ENCODE measurements at places on chromosomes 7 and 10.

GRCh38 chr10:131722121-131722520, 178.7 kb upstream of the PPP2R2D start:
- DNase-seq: no peak

GRCh38 chr10:47079204-47079580, 168.0 kb downstream of the PTPN20 start:
- DNase-seq: no peak

DNA sequence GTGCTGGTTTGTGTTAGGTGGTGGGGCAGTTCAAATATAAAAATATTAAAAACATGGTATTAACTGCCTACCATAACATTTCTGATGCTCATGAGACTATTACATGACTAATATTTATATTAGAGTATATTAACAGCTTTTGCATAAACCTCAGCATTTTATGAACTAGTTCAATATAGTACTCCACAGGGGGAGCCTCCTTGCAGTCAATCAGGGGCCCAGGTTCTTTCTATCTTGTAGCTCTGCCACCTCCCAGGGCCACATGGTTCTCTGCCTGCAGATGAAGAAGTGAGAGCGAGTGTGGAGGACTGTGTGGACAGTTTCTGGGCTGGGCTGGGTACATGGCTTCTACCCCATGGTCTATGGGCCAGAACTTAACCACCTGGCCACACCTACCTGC, 159.5 kb downstream of the RPS24 start:
- DNase-seq: no peak

- DNase-seq: no peak
These were observed 229.8 kb downstream of the FOXP2 start for GRCh38 chr7:114644455-114644854.

DNA sequence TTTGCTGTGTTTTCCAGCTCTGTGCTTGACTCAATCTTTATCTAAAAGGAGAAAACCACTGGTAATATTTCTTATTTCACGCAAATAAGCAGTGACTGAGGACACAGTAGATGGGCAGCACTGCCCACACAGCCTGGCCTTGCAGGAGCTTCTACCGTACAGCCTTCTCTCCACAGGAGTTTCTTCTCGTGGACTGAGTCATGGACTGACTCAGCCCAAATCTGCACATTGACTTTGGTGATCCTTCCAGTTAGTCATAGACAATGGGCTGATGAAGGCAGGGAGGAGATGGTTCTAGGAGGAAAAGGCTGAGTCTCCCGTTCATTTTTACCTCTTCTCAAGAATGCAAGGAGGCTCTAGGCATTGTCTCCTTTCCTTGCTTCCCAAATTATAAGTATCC, 200.7 kb downstream of the RAPGEF5 start:
- no peak for DNase-seq

DNA sequence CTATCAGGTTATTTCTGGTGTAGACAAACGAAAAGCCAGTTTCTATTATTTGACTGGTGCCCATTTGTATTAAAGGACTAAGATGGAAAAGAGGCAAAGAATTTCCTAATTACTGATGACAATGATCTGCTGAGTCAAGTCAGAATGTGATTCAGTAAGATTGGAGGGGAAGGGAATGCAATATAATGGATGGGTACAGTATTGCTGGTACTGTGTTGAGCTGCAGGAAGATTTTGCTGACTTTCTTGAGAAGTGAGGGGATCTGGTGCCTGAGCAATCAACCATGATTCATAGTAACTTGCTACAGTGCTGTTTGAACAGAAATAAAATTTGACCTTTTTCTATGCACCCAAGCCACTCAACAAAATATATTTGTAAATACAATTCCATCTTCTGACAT, 139.1 kb upstream of the RHEB start:
- DNase-seq: no peak

GRCh38 chr7:44621034-44621749, 14.8 kb downstream of the OGDH start:
- no peak for DNase-seq

DNA sequence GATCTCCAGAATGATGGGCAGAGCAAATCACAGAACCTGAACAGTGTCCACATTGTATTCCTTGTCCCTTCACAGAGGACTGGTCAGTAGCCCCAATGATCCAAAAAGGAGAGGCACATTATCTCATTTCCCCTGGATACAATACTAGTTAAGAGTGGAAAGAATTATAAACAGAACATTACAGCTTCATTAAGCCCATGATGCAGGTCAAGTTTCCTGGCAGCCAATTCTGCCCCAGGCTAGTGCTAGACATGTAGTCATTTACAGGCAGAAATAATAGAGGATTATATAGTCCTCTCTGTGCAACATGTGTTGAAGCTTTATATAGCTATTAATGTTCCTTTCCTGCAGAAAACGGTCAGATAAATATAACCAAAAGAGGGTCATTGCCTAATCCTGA, 124.3 kb upstream of the WNT16 start:
- DNase-seq: no peak

DNA sequence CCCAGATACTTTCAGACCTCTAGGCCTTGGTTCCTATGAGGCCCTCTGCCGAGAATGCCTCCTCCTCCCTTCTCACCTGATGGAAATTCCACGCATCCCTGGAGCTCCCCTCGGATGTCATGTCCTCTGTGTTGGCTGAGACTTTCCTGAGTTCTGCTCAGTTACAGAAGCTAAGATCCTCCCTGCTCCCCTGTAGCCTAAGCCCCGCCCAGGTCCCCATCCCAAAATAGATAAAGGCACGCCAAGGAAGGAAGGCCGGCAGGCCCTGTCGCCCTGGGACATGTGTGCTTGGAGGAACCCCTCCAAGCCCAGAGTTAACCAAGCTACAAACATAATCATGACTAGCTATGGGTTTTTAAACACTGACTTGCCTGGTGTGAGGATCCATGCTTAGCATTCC, 123.5 kb downstream of the SORBS1 start:
- DNase-seq: no peak

DNA sequence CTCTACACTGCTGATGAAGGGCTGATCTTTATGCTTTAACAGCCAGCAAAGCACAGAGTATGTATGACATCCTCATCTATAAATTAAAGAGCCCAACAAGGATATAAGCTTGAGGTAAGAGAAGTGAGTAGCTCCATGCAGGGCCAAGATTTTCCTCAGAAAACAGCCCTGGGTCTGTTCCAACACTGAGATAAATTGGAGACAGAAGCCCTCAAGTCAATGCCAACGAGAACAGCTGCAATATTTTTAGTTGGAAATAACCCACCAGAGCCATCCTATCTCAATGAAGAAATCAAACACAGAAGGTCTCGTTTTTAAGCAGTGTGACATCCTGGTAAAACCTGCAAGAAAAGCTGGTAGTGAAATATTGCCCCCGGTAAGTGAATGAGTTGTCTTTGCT, 297.0 kb upstream of the AUTS2 start:
- no peak for DNase-seq

GRCh38 chr10:124721330-124722045, 22.7 kb downstream of the FAM53B start:
- no peak for DNase-seq

- no peak for DNase-seq
These were observed 80.2 kb downstream of the ALOX5 start for GRCh38 chr10:45454262-45454661.

DNA sequence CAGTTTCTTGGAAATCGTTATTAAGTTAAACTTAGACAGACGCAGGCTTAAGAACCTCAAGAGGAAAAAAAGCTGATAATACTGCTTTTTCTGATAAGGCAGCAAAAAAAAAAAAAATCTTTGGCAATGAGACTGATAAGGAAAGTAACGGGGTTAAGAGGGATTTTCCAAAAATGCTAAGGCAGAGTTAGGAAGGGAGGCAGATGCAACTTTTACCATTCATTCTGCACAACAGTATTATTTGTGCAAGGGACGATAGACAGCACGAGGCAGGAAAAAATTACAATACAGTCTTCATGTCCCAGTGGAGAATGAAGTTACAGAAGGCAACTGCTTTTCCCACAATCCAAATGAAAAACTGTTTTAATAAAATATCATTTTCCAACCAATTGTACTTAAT, 194.0 kb downstream of the DOCK4 start:
- DNase-seq: no peak

DNA sequence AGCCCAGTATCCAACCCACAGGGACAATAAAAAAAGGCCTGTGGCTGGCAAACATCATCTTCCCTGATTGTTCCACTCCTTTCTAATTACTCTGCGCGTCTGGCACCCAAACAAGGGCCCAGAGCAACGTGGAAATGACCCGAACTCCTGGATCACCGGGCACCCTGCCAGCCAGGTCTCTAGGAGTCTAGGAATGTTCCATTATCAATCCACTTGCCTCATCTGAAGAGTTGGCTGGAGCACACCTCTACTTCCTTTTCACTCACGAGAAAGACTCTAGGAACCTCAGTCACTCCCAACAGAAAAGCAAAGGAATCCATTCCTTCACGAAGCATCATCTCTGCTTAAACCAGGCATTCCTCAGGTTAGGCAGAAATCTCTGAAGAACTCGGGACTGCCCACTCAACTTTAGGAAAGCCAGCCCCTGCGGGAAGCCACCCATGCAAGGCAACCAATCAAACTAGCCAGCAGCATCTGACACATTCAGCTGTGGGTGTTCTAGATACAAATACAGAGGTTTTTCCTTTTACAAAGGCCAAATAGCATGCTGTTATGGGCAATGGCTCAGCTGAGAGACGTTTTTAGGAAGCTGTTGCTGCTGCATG, 37.7 kb downstream of the ATXN7L1 start:
- DNase-seq: no peak

- peak; percentile 50 for DNase-seq
These were observed 608 bp downstream of the ACHE start for GRCh38 chr7:100894860-100895700.

GRCh38 chr7:30068117-30068516, 39.9 kb downstream of the PLEKHA8 start:
- no peak for DNase-seq

GRCh38 chr10:78205457-78206016, 171.9 kb downstream of the RPS24 start:
- DNase-seq: no peak

GRCh38 chr7:126776498-126776897, 476.2 kb downstream of the GRM8 start:
- DNase-seq: no peak

- DNase-seq: no peak
These were observed 94.5 kb upstream of the GNA12 start for GRCh38 chr7:2938514-2939192.

DNA sequence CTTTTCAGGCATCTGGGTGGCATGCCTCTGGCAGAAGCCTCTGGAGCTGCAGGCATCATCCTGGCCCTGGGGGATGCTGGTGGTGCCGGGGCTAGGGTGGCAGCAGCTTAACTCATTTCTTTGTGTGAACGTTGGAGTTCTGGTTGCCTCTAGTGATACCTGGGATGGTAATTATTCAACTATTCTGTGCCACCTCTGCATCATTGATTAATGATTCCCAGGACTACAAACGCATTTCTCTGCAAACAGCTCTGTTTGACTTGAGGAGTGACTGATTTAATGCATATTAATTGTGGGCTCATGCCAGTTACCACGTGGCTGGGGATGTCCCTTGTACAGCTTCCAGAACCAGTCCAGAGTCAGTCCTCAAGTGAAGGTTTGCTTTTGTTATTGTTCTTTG, 55.9 kb downstream of the LRRC18 start:
- DNase-seq: no peak

GRCh38 chr10:124301736-124302135, 117.0 kb downstream of the OAT start:
- DNase-seq: no peak

- DNase-seq: no peak
These were observed 354.2 kb downstream of the DNAJB6 start for GRCh38 chr7:157690833-157691585.

DNA sequence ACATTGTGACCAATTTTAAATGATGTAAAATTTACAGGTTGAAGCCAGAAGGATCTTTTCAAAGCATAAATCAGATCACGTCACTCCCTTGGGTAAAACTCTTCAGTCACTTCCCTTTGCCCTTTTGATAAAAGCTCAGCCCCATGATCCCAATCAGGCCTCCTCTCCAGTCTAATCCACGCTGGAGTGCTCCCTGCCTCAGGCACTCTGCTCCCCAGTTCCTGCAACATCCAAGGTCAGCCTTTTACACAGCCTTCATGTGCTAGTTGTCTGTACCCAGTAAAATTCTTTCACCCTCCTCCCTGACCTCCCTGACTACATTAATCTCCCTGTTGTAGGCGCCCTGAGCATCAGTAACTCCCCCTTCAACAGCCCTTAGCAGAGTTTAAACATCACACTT, 14.1 kb downstream of the ELMO1 start:
- no peak for DNase-seq

- DNase-seq: no peak
These were observed 41.4 kb upstream of the PNLIPRP3 start for GRCh38 chr10:116385994-116386809.

GRCh38 chr7:147008530-147008929, 891.9 kb downstream of the CNTNAP2 start:
- DNase-seq: no peak

- DNase-seq: no peak
These were observed 599.7 kb downstream of the KCNMA1 start for GRCh38 chr10:77037735-77038403.

DNA sequence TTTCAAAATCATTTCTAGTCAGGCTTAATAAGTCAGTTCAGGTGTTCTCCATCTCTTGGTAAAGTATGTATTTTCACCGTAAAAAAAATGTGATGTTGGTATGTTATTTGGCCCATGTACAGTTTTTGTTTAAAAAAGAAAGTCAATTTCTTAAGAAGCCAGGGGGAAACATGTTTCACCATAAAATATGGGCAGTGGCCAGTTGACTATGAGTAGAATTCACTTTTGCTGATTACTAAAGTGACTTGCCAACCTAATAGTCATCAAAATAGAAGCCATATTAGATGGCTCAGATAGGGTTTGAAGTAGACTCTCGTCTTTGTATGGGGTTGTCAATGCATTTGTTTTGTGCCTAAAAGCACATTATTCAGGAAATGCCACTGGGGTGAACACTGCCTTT, 266.3 kb downstream of the BICC1 start:
- no peak for DNase-seq

GRCh38 chr10:26508016-26508415, 69.9 kb downstream of the APBB1IP start:
- no peak for DNase-seq

All from activated CD8-positive, alpha-beta memory T cell treated with anti-CD3 and anti-CD28 coated beads for 1 hour (primary cell).